ENCODE measurements at places on chromosomes 4 and X. TPM values are rescaled to one million over a fixed set of nuclear protein-coding genes. Genes with fewer than 3 reads are reported as not detected.

Gene CTAG1A
- total RNA-seq: not detected

Gene AIFM1
- total RNA-seq: 32.7 TPM

Gene NMU
- not detected for total RNA-seq

Gene FGA
- total RNA-seq: not detected

Gene GPC4
- 3.1 TPM for total RNA-seq

Gene SMARCAD1
- 8.5 TPM for total RNA-seq

Gene PASD1
- not detected for total RNA-seq

Gene TMEM154
- total RNA-seq: 0.19 TPM

Gene FAM114A1
- 24.6 TPM for total RNA-seq

Gene IL13RA2
- not detected for total RNA-seq

Gene CLTRN
- total RNA-seq: not detected

Gene TRAPPC2
- total RNA-seq: 2.9 TPM

Gene SYAP1
- total RNA-seq: 22.8 TPM

Gene GATA1
- total RNA-seq: not detected

Gene EXOC1L
- total RNA-seq: not detected

Gene FRAS1
- 0.41 TPM for total RNA-seq

Gene CSAG2
- total RNA-seq: not detected

Gene PAK3
- total RNA-seq: 0.10 TPM

Gene CACNA1F
- total RNA-seq: not detected

Gene CSN1S1
- not detected for total RNA-seq

Gene KLHL8
- 19.4 TPM for total RNA-seq

Gene GPR119
- total RNA-seq: not detected

Gene ABCD1
- 19.9 TPM for total RNA-seq

Gene UGT2B11
- total RNA-seq: not detected

Gene CHRDL1
- total RNA-seq: 3.0 TPM

Gene TNMD
- not detected for total RNA-seq

Gene NUDT10
- not detected for total RNA-seq

Gene FSTL5
- not detected for total RNA-seq

Gene ADH7
- total RNA-seq: not detected

Gene IDH3G
- 92.7 TPM for total RNA-seq

Gene RNF212
- total RNA-seq: not detected

Gene CSN3
- total RNA-seq: not detected

Gene NHSL2
- total RNA-seq: 1.5 TPM

Gene TRMT2B
- total RNA-seq: 11.9 TPM

Gene SMPX
- 183 TPM for total RNA-seq

Gene RBMX2
- 9.2 TPM for total RNA-seq
